Sigmoid colon (tissue), 7 donors: ENCODE measurements at places on chromosomes 12 and 14. TPM values are rescaled to one million over a fixed set of nuclear protein-coding genes. Genes with fewer than 3 reads are reported as not detected.
A peak's percentile ranks its signal among the peaks of the same experiment; 100 is the strongest.

GRCh38 chr12:83866477-83866876 lies 1046.1 kb downstream of the SLC6A15 start:
- H3K4me1 ChIP-seq = no peaks in the 10 kb centered on the region
- no peak for DNase-seq
- H3K27me3 ChIP-seq = no peaks in the 10 kb centered on the region
- H3K4me3 ChIP-seq = no peak overlapping the region
- no peaks in the 10 kb centered on the region for H3K36me3 ChIP-seq
- no peak overlapping the region for H3K27ac ChIP-seq

DNA sequence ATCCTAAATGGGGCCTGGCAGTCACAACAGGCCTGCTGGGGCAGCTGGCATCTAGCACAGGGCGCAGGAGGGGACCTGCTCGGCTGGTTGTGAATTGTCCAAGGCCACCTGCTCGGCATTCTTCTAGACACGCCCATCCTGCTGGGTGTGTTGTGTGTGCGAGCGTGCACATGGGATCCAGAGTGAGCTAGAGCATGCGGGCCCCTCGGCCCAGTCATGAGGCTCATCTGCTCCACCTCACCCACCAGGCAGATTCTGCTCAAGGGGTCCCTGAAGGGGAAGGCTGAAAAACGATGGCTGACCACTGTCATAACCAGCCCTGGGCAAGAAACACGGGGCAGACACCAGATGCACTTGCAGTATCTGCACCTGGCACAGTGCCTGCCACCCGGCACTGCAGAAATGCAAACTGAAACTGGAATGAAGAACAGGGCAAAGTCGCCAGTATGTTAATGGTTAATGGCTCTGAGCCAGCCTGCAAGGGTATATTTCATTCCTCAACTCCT lies 31.8 kb downstream of the MAX start:
- peak overlapping the region; percentile 8 for H3K4me3 ChIP-seq
- no peak overlapping the region for H3K27ac ChIP-seq
- H3K36me3 ChIP-seq = no peaks in the 10 kb centered on the region
- H3K4me1 ChIP-seq = peaks cover 44% of the 10 kb centered on the region
- no peaks in the 10 kb centered on the region for H3K27me3 ChIP-seq
- DNase-seq = no peak

DNA sequence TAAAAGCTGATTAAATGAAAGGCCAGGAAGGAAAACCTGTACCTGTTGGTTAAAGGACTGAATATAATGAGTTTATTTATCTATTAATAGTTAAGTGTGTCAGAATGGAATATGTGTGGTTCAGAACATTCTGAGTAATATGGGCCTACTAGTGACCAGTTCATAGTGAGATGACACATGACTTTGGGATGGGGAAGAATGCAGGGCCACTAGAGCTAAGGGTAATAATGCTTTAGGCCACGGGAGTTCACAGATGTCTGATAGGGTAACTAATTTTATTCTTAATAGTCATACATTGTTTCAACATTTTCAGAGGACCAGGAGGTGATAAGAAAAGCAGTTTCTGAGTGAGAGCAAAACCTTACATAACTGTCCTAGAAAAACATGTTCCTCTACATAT lies 247.8 kb upstream of the OR4E1 start:
- no peak for DNase-seq
- H3K4me3 ChIP-seq = no peak overlapping the region
- no peaks in the 10 kb centered on the region for H3K27me3 ChIP-seq
- H3K36me3 ChIP-seq = no peaks in the 10 kb centered on the region

- no peak overlapping the region for H3K27ac ChIP-seq
- no peaks in the 10 kb centered on the region for H3K27me3 ChIP-seq
- no peaks in the 10 kb centered on the region for H3K4me1 ChIP-seq
- no peak for DNase-seq
- no peaks in the 10 kb centered on the region for H3K36me3 ChIP-seq
Observed at GRCh38 chr12:26857465-26858176, 24.6 kb upstream of the ITPR2 start.

DNA sequence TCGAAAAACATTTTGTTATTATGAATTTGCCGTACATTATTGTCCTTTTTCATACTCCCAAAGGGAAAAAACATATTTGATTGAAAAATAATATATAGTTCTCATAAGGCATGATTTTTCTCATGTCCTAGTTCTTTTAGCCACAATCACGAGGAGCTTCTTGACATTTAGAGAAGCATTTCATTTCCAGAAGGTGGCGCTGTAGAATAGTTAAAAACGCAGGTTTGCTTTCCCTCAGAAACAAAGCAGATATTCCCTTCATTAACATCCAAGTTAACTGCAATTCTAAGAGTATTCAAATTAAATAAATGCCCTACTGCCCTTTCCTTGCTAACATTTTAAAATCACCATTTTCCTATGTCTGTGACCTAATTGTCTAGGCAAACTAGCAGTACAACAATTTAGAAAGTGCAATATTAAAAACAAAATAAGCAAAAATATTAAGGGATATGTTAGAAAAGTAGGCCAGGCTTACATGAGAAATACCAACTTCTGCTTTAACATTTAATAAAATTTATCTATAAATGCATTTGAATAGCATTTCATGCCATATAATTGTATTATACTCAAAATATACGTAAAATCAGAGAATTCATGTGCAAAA lies 10.9 kb upstream of the PIK3C2G start:
- no peak for DNase-seq
- no peak overlapping the region for H3K4me3 ChIP-seq
- H3K27me3 ChIP-seq = no peaks in the 10 kb centered on the region
- H3K4me1 ChIP-seq = no peaks in the 10 kb centered on the region
- no peaks in the 10 kb centered on the region for H3K36me3 ChIP-seq

- peaks cover 8% of the 10 kb centered on the region for H3K4me1 ChIP-seq
- no peak overlapping the region for H3K27ac ChIP-seq
- no peaks in the 10 kb centered on the region for H3K27me3 ChIP-seq
- no peak overlapping the region for H3K4me3 ChIP-seq
- peak; percentile 60 for DNase-seq
- no peaks in the 10 kb centered on the region for H3K36me3 ChIP-seq
Observed at GRCh38 chr14:33676135-33676566, 274.7 kb downstream of the EGLN3 start.

KERA gene
- total RNA-seq = not detected

BCL7A gene
- 6.2 TPM for total RNA-seq

DNA sequence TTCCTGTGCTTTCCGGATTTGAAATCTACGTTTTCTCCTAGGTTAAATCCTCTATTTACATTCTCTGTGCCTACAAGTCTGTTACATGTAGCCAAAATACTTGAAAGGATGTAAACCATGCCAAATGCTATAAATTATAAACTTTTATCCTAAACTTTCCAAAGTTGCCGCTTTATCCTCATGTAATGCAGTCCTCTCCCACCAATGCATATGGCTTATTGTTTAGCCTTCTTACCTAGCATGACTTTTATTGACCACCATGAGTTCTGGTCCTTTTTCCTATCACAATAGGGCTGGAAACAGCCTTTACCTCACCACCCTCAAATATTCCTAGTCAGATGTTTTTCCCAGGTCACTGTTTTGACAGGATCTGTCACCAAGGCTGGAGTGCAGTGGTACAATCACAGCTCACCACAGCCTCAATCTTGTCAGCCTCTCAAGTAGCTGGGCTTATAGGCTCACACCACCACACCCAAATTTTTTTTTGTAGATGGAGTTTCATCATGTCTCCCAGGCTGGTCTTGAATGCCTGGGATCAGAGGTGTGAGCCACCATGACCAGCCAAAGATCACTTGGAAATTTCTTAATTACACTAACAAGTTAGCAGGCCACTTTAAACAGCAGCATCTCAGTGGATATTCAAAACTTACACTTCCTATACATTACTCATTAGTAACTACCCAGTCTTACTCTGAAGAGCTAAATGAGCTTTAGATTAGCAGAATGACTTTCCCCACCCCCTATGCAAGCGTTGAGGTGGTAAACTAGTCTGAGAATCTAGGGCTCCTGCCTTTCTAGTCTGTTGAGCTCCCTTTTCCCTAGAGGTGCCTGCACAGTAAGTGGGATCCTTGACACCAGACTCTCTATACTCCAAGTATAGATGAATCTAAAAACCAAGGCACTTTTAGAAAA lies 4.1 kb downstream of the TUBA1B start:
- H3K4me1 ChIP-seq = peaks cover 20% of the 10 kb centered on the region
- H3K4me3 ChIP-seq = no peak overlapping the region
- peak; percentile 3 for DNase-seq
- H3K27me3 ChIP-seq = no peaks in the 10 kb centered on the region
- H3K36me3 ChIP-seq = peaks cover 12% of the 10 kb centered on the region

- H3K36me3 ChIP-seq = no peaks in the 10 kb centered on the region
- no peaks in the 10 kb centered on the region for H3K27me3 ChIP-seq
- no peaks in the 10 kb centered on the region for H3K4me1 ChIP-seq
- no peak for DNase-seq
Observed at GRCh38 chr12:109356577-109356976, 8.9 kb downstream of the MYO1H start.

SYT10 gene
- 0.49 TPM for total RNA-seq

- no peaks in the 10 kb centered on the region for H3K27me3 ChIP-seq
- no peak overlapping the region for H3K4me3 ChIP-seq
- no peak for DNase-seq
- H3K27ac ChIP-seq = no peak overlapping the region
Observed at GRCh38 chr14:27881646-27882045, 884.9 kb upstream of the FOXG1 start.

NDRG2 gene
- 276 TPM for total RNA-seq

- no peaks in the 10 kb centered on the region for H3K27me3 ChIP-seq
- no peaks in the 10 kb centered on the region for H3K36me3 ChIP-seq
- no peaks in the 10 kb centered on the region for H3K4me1 ChIP-seq
- DNase-seq = no peak
- no peak overlapping the region for H3K27ac ChIP-seq
Observed at GRCh38 chr12:115466076-115466475, 782.1 kb upstream of the TBX3 start.

CAPS2 gene
- total RNA-seq = 7.7 TPM

DNA sequence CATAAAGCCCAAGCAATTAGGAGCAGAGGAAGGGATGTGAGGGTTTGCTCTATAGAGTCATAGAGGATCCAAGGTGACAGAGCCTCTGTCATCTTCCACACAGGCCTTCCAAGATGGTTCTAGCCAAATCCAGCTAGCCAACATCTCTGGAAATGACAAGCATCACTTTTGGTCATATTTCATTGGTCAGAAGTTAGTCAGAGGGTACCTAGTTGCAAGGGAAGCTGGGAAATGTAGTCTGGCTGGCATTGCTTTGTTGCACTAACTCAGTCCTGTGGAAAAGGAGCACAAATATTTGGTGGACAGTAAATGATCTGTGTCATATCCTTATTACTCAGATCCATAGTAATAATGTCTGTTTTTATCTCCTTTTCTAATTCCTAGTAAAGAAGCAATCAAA lies 715.7 kb downstream of the NRXN3 start:
- H3K36me3 ChIP-seq = no peaks in the 10 kb centered on the region
- no peak overlapping the region for H3K4me3 ChIP-seq
- no peak for DNase-seq
- no peak overlapping the region for H3K27ac ChIP-seq
- no peaks in the 10 kb centered on the region for H3K4me1 ChIP-seq

GRCh38 chr12:122082621-122083356 lies 4.2 kb downstream of the MLXIP start:
- peak overlapping the region; percentile 89 for H3K27ac ChIP-seq
- H3K36me3 ChIP-seq = peaks cover 25% of the 10 kb centered on the region
- no peaks in the 10 kb centered on the region for H3K27me3 ChIP-seq
- peaks cover 86% of the 10 kb centered on the region for H3K4me1 ChIP-seq

DNA sequence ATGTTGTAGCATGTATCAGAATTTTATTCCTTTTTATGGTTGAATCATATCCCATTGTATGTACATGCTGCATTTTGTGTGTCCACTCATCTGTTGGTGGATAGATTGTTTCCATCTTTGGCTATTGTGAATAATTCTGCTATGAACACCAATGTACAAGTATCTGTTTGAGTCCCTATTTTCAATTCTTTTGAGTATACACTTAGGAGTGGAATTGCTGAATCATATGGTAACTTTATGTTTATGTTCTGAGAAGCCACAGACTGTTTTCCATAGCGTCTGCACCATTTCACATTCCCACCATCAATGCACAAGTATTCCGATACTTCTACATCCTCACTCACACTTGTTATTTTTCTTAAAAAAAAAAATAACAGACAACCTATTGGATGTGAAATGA lies 91.5 kb downstream of the ARF6 start:
- DNase-seq = no peak
- no peak overlapping the region for H3K4me3 ChIP-seq
- H3K4me1 ChIP-seq = peaks cover 12% of the 10 kb centered on the region
- H3K27me3 ChIP-seq = no peaks in the 10 kb centered on the region

GRCh38 chr14:49418789-49419188 lies 167.4 kb downstream of the RPS29 start:
- H3K4me1 ChIP-seq = no peaks in the 10 kb centered on the region
- no peak for DNase-seq
- H3K36me3 ChIP-seq = no peaks in the 10 kb centered on the region
- no peak overlapping the region for H3K27ac ChIP-seq

DNA sequence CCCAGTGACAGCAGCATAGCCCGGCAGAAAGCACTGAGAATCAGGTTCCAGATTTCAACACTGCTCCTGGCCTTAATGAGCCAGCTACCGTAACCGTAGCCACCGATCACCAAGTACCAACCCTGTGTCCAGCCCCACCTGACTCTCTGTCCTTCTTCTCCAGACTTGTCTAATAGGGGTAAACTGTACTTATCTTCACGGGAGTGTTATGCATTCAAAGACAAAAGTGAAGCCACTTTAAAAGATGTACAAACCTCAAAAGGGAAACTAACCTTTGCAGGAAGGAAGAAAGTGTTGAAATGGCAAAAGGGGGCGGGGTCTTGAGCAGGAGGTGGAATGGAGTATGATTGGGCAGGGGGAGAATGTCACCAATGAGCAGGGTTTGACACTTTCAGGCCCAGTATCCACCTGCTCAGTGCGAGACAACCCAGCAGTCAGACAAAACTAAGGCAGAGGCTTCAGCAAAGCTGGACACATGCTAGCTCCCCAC lies 226.1 kb downstream of the CHST11 start:
- no peak overlapping the region for H3K27ac ChIP-seq
- H3K4me1 ChIP-seq = no peaks in the 10 kb centered on the region
- no peaks in the 10 kb centered on the region for H3K36me3 ChIP-seq
- H3K4me3 ChIP-seq = no peak overlapping the region

GRCh38 chr12:92158796-92159439 lies 13.3 kb upstream of the BTG1 start:
- no peaks in the 10 kb centered on the region for H3K36me3 ChIP-seq
- H3K4me3 ChIP-seq = no peak overlapping the region
- H3K27me3 ChIP-seq = no peaks in the 10 kb centered on the region

NAV3 gene
- 13.3 TPM for total RNA-seq

- H3K36me3 ChIP-seq = no peaks in the 10 kb centered on the region
- no peak for DNase-seq
- no peaks in the 10 kb centered on the region for H3K27me3 ChIP-seq
- peaks cover 67% of the 10 kb centered on the region for H3K4me1 ChIP-seq
- H3K4me3 ChIP-seq = no peak overlapping the region
Observed at GRCh38 chr12:50614167-50614759, 109.5 kb downstream of the DIP2B start.

HOXC5 gene
- total RNA-seq = not detected

DEGS2 gene
- total RNA-seq = under 0.01 TPM

- no peaks in the 10 kb centered on the region for H3K27me3 ChIP-seq
- no peaks in the 10 kb centered on the region for H3K4me1 ChIP-seq
- no peaks in the 10 kb centered on the region for H3K36me3 ChIP-seq
- peak; percentile 71 for DNase-seq
- H3K4me3 ChIP-seq = no peak overlapping the region
Observed at GRCh38 chr12:66087365-66087943, 43.1 kb downstream of the LLPH start.
